ENCODE measurements at places on chromosomes 4 and X. TPM values are rescaled to one million over a fixed set of nuclear protein-coding genes. Genes with fewer than 3 reads are reported as not detected.

FOXO4 gene
- 35.5 TPM for total RNA-seq

CFP gene
- total RNA-seq, result 6.1 TPM

CDKL5 gene
- 11.2 TPM for total RNA-seq

N4BP2 gene
- 6.1 TPM for total RNA-seq

SERTM2 gene
- not detected for total RNA-seq

Data from right cardiac atrium (tissue), 5 donors.